ENCODE measurements at places on chromosomes 1 and 21.

DNA sequence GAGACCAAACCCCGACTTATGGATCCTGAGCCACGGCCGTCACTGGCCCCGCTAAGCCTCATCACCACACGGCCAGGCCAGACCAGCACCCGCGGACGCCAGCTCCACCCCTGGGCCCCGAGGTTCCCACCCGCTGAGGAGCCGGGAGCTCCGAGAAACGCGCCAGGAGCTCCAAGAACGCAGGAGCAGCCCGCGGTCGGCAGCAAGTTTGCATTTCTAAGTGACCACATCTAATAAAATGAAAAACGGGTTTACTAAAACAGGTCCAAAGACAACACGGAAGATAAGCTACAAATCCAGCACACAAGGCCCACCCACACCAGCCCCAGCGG is 8.1 kb upstream of the C1QTNF12 start:
- DNase-seq = no peak

DNA sequence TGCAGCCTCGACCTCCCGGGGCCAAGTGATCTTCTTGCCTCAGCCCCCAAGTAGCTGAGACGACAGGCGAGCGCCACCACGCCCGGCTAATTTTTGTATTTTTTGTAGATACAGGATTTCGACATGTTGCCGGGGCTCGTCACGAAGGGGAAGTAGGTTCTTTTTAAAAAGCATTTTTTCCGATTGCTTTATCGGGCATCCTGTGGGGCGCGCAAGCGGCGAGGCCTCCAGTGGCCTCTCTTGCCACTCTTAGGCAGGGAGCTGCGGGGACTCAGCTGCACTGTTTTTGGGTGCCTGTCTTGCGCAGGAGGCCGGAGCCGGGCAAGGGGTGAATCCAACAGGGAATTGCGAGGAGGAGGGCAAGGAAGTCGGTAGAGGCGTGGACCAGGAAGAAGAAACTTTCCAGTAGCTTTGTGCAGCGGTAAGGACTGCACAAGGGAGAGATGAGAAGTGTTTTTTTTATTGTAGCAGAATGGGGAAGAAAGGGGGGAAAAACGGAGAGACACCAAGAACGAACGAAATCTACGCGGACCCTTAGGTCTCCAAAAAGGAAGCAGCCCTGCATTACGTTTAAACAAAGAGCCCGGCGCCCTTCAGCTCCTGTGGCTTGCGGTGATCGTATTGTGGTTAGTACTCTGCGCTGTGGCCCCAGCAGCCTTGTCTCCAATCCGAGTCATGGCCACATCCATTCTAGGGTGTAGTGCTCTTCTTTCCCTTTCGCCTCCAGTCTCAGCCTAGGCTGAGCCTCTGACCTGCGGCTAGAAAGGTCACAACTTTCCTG is 164.8 kb downstream of the PPIAL4G start:
- peak; percentile 36 for DNase-seq

- DNase-seq = no peak
These were observed 1583.8 kb downstream of the NCAM2 start for GRCh38 chr21:22582026-22582425.

DNA sequence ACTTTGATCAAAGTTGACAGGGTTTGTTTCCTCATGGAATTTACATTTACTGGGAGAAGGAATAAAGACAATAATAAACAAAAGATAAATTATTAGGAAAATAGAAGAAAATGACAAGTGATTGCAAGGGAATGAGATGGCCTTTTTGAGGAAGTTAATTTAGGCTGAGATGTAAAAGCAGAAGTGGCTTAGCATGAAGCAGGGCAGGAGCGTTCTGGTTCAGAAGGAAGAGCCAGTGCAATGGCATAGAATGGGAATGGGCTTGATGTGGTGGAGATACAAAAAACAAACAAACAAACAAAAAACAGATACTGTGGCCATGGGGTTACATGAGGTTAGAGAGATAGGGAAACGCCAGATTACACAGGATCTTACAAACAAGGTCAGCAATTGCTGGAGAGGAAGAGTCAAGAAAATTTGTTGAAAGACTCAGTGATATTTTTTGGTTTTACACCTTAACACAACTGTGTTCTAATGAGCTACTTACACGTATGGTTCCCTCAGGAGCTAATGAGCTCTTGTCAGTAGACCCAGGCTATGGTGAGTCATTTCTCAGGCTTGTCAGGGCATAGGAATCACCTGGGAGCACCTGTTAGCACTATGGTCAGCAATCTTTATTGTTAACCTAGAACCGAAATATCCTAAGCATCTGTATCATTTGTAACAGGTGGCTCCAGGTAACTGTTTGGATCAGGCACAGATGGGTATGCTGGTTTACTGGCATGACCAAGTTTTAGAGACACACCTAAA is 8.7 kb upstream of the CADM3 start:
- no peak for DNase-seq

Data from activated naive CD4-positive, alpha-beta T cell treated with anti-CD3 and anti-CD28 coated beads, Interleukin-2, amount 50 U/mL, for 16 hours (primary cell).